Myocyte (in vitro differentiated cells): ENCODE measurements at places on chromosomes 6 and 20.

- DNase-seq = no peak
These were observed 262.9 kb downstream of the TAF4 start for GRCh38 chr20:61802721-61803311.

DNA sequence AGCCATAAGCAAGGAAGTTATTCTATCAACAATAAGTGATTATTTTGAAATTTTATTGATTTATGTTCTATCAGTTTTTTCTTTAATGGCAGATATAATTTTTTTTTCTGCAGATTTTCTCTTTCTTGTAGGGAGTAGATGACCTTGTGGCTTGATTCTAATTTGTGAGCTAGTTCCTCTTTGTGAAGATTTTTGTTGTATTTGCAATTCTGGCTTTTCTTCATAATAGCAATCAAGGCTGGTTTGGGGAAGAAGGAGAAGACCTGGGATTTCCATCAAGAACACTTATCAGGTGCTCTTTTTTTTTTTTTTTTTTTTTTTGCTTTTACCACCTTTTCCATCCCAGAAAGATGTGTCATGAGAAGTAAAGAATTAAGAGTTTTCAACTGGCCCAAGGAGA is 324.2 kb upstream of the MAN1A1 start:
- DNase-seq = no peak

DNA sequence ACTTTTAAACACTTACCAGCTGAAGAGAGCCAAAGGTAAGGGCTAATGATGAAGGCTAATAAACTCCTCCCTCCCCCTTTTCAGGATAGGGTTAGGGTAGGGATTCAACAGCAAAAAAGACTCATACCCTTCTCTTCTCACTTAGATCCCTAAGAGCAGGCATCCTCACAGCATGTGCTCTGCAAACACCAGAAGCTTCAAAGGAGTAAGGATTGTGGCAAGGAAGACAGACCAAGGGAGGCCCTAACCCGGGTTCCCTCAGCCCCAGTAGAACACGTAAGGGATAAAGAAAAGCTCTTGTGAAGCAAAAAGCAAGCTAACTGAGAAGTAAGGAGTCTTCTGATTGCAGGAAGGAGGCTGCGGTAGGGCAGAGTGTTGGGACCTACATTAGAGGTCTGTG is 11.6 kb downstream of the MAP3K7 start:
- no peak for DNase-seq

DNA sequence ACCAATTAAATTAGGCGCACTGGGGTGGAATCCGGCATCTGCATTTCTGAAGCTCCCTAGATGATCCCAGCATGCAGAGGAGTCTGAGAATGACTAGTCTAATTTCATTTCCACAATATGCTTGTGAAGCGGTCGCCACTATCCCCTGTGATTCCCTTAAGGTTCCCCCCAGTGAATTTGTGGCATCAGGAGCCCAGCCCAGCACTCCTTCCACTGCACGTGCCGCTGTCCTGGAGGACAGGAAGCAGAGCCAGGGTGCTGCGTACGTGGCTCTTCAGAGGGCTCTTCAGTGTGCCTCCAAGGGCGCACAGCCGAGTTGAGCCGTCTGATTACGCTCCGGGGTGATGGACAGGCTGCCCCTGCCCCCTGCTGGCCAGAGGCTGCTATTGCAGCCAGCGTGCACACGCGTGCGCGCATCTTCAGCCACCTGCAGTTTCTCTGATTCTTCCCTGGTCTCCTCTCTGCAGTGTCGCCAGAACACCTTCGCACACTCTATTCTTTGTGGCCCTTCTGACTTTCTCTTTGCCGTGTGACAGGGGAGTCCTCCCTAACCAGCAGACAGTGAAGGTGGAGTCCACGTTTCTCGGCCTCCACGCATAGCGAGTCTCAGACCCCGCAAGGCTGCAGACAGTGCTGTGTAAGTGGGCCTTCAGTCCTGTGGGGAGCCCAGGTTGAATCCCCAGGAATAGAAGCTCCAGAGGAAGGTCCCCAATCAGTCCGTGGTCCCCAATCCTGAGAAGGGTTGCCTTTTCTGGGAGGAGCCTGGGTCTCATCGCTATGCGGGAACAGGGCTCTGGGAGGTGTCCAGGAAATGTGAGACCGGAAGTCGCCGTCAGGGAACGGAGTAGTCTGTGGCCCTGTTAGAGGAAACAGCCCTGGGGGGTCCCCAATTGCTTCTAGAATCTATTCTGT is 16.5 kb upstream of the NCR2 start:
- peak; percentile 63 for DNase-seq

- DNase-seq = no peak
These were observed 41.1 kb upstream of the FANCE start for GRCh38 chr6:35411066-35411465.

DNA sequence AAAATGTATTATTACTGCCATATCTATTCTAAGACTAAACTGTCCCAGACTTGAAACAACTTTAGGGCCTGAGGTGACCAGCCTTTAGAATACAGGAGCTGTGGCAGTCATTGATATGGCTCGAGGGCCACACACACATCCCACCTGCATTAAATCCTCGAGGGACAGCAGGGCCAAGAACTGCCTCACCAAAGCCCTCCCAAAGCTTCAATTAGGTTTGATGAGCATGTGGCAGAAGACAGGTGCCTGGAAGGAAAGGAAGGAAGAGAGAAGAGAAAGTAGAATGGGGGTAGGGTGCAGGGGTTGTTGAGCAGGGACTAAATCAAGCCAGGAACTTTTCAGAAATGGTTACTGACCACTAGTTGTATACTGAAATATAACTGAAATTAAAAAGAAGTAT is 115.0 kb downstream of the PDSS2 start:
- peak; percentile 5 for DNase-seq

DNA sequence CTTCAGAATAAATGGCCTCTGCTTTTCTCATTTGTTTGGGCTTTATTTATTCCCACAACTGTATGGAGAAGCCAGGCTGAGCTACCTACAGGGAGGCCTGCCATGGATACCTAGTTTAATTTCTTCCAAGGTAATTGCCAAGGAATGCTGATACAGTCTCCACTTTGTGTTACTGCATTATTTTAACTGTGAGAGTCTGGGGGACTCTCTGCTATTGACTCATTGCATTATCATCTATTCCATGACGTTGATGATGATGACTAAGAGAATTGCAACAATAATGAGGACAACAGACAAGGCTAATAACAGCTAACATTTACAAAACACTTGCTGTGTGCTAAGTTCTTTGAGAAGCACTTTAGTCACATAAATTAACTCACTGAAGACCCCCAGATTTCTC is 88.3 kb upstream of the COL21A1 start:
- DNase-seq = peak; percentile 34

- peak; percentile 28 for DNase-seq
These were observed 718.8 kb upstream of the FLRT3 start for GRCh38 chr20:15056246-15056645.

GRCh38 chr6:133707456-133707855 is 181.5 kb upstream of the TCF21 start:
- peak; percentile 94 for DNase-seq
